Hematopoietic multipotent progenitor cell treated with erythropoietin and hydrocortisone succinate and interleukin-3 and kit ligand, for 6 days (in vitro differentiated cells): ENCODE measurements at places on chromosomes 7 and 10.
A peak's percentile ranks its signal among the peaks of the same experiment; 100 is the strongest.

GRCh38 chr10:62831346-62831745, 15.2 kb upstream of the EGR2 start:
- no peak for DNase-seq

DNA sequence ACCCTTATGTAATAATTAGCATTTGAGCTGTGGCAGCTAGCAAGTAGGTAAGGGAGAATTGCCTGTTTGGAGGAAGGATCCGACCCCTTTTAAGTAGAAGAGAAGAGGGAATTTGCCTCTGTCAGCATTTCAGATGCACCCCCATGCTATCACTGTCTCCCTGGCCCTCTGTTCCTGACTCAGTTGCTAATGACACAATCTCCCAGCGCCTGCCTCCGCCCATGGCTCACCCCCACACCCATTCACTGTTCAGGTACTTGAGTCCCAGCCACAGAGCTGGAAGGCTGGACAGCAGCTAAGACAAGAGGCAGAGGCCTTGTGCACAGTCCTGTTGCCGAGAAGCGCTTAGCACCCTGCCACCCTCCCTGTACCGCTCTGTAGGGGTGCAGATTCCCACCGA, 512.3 kb upstream of the GALNT17 start:
- DNase-seq = no peak

DNA sequence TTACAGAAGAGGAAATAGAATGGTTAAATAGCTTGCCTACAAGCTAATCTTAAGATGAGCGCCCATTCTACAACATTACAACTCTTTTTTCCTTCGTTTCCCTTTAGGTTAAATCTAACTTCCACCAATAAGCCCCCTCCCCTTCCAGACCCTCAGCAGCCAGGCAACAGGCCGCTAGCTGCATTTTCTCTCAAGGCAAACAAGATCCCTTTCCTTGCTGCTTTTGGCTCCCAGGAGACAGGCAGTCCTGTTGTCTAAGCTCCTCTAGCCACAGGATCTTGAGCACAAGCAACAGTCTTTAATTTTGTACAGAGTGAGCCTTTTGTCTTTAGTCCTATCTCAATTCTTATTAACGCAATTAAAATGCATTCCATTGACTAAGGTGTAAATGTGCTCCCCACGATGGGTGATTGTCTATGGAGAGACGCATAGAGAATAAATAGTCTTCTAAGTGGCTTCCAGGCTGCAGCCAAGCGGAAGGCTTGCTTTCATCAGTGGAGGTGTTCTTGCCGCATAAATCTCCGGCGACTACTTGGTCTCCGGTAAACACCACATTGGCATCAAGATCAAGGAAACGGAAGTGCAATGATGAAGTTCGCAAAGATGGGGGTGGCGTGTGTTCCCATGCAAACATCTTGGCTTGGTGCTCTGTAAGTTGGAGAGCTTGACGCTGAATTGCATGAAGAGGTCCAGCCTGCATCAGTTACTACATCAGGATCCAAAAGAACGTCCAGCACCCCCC, 181.9 kb upstream of the LYZL2 start:
- DNase-seq = no peak

- DNase-seq = no peak
Measured at GRCh38 chr10:47146572-47146971, 153.4 kb upstream of the GDF10 start.

DNA sequence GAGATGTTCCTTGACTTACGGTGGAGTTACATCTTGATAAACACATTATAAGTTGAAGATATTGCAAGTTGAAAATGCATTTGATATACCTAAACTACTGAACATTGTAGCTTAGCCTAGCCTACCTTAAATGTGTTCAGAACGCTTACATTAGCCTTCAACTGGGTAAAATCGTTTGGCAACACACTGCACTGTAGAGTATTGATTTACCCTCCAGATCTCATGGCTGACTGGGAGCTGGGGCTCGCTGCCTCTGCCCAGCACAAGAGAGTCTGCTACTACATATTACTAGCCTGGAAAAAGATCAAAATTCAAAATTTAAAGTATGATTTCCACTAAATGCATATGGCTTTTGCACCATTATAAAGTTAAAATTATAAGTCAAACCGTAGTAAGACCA, 7.5 kb upstream of the AGR3 start:
- DNase-seq = no peak

DNA sequence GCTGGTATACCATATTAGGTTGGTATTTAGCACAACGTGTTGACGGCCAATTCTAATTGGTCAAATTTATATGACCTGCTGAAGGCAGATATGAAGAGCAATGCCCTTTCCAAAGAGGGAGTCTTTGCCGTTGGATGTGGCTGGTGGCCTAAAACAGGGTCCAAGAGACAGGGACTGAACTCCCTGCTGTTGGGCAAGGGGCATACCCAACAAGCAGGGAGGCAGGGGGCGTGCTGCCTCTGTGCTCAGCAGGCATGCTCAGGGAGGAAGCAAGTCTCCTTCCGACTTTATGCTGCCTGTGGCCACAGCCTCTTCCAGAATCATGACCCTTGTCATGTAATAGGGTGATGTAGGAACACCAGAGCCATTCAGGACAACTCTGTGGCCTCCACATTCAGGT, 167.7 kb upstream of the NPVF start:
- DNase-seq = no peak

GRCh38 chr10:79377557-79378382, 30.5 kb downstream of the PPIF start:
- DNase-seq = no peak

DNA sequence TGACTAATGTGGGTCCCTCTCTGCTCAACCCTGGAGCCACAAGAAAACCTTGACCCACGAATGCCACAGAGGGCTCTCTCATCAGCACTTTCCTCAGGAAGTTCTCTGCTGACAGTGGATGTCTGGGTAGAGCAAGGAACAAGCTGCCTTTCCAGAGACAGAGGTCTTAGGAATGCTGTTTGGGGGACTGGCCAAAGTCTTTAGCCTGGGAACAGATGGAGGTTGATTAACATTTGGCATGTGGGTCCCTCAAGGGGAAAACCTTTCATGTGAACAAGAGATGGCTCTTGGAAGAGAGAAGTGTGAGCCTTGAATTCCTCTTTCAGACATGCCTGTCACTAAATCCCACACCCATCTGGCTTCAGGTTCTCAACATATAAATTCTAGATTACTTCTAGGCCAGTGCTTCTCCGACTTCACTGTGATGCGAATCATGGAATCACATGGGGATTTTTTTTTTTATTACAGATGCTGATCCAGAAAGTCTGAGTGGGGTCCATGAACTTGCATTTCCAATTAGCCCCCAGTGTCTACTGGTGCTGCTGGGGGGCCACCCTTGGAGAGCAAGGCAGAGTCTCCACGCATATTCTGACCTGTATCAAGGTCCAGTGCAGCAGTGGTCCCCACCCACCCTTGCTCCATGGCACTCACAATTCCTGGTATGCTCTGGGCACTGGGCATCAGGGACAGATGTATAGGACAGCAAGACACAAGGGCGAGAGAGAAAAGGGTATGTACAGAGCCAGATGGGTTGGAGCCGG, 360.4 kb downstream of the CXCL12 start:
- DNase-seq = no peak

GRCh38 chr7:85191383-85191782, 4.5 kb upstream of the SEMA3D start:
- DNase-seq = peak; percentile 19

DNA sequence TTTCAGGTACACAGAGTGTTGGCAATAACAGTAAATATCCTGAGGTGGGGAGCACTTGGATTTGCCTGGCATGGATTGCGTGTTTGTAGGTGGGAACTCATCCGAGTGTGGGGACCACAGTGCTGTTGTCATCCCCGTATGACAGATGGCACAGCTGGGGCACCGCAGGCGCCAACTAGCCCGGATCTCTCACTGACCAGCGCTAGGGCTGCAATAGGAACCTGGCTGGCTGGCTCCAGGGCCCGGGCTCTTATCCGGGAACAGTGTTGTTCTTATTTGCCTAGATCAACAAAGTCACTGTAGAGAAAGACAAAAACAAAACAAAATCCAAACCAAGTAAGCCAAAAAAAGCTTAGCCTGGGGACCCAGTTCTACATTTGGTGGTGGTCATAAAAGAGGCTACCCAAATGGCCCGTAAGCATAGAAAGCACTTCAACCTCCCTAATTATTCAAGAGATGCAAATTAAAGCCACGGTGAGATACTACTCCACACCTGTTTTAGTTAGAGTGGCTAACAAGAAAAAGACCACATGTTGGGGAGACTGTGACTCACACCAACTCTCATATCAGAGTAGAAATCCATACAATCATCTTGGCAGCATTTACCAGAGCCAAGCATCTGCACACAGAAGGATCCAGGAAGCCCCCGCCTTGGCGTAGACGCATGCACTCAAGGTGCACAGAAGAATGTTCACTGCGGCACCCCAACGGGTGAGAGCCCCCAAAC, 27.2 kb upstream of the PFKFB3 start:
- no peak for DNase-seq

- DNase-seq = no peak
Measured at GRCh38 chr7:80900583-80901576, 18.0 kb downstream of the SEMA3C start.

DNA sequence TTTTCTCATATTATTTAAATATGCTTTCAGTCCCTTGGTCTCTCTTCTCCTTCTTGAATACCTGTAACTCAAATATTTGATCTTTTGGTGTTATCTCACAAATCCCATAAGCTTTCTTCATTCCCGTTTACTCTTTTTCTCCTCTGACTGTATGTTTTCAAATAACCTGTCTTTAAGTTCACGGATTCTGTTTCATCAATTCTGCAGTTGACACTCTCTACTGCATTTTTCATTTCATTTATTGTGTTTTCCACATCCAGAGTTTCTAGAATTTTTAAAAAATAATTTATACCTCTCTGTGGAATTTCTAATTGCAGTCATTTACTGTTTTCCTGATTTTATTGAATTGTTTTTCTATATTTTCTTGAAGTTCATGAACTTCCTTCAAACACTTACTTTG, 298.4 kb downstream of the PTPRN2 start:
- DNase-seq = no peak

- peak; percentile 67 for DNase-seq
Measured at GRCh38 chr7:66265566-66265965, 60.4 kb downstream of the TPST1 start.

- no peak for DNase-seq
Measured at GRCh38 chr10:84798312-84798711, 469.9 kb downstream of the CCSER2 start.
